DMS153 (cell line): ENCODE measurements at places on chromosomes 6 and 20.

- DNase-seq, result peak; percentile 59
Measured at GRCh38 chr20:18103497-18103896, 34.2 kb upstream of the KAT14 start.

GRCh38 chr6:37691904-37692806 is 5.5 kb downstream of the MDGA1 start:
- no peak for DNase-seq

GRCh38 chr6:24489881-24490280 is 503 bp upstream of the GPLD1 start:
- no peak for DNase-seq

- peak; percentile 18 for DNase-seq
Measured at GRCh38 chr6:7106752-7107577, 796 bp upstream of the RREB1 start.
